Naive thymus-derived CD4-positive, alpha-beta T cell (primary cell): ENCODE measurements at places on chromosomes 13 and 19.

DNA sequence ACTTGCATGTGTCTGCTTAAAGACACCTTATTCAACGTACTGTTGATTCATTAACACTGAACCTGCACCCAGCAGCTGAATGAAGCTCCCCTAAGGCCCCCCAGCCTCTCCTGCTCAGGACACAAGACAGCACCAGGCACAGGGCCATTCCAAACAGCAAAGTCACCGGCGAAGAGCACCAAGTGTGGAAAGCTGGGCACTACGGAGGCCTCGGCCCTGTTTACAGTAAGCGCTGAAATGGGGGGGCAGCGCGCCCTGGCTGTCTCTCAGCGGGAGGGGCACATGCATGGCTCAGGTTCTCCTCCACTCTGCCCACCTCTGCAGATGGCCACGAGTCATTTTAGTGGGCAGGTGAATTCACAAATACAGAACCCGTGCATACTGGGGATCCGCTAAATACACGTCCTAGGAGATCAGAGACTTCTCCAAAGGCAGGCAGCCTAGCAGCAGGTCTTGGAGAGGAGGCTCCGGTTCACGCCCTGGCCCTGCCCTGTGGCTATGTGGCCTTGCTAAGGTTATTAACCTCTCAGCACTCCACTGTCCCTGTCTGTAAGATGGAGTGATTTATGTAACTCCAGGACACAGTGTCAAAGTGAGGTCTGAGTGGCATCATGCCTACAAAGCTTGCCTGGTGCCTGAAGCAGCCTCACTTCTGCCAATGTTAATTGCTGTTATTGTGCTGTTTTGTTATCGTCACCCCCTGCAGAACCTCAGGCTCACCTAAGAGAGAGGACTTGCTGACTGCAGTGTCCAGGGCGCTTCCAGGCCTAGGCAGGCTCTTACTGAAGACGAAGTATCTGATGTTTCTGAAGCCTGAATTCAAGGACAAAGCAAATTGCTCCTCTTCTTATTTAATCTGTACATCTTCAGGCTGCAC lies 207.4 kb upstream of the SOX1 start:
- DNase-seq: no peak

- no peak for DNase-seq
These were observed 222.4 kb downstream of the DACH1 start for GRCh38 chr13:71644579-71644978.

DNA sequence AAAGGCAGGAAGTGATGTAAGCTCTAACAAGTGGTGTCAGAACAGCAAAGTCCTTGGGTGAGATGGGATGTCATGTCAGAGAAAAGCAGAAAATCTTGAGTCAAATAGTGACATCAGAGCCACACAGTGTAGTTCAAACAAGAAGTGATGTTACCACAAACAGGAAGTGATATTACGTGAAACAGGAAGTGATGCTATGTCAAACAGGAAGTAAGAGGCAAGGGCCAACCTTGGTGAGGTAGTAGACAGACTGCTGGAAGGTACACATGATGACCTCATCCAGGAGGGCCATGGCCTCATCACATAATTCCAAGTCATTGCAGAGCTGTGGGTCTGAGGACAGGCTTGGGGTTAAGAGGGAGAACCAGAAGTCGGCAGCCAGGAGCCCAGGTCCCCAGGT lies 7.0 kb upstream of the MAMSTR start:
- DNase-seq: peak; percentile 74

DNA sequence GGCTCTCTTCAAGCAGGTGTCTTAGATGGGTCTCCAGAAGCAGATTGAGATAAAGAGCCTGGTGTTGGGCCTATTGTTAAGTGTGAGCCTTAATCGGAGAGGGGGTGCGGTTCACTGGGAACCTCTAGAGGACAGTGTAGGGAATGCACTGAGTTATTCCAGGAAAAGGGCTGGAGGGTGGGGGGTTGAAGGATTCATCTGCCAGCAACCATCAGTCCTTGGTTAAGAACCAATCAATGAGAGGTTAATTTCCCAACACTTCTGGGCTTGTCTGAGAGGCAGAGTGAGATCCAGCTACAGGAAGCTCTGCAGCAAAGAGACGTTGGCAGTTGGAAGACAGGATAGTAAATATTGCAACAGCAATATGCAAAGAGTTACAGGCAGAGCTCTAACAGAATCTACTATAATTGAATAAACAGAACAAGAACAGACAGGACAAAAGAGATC lies 28.7 kb downstream of the CYP4F2 start:
- peak; percentile 55 for DNase-seq

DNA sequence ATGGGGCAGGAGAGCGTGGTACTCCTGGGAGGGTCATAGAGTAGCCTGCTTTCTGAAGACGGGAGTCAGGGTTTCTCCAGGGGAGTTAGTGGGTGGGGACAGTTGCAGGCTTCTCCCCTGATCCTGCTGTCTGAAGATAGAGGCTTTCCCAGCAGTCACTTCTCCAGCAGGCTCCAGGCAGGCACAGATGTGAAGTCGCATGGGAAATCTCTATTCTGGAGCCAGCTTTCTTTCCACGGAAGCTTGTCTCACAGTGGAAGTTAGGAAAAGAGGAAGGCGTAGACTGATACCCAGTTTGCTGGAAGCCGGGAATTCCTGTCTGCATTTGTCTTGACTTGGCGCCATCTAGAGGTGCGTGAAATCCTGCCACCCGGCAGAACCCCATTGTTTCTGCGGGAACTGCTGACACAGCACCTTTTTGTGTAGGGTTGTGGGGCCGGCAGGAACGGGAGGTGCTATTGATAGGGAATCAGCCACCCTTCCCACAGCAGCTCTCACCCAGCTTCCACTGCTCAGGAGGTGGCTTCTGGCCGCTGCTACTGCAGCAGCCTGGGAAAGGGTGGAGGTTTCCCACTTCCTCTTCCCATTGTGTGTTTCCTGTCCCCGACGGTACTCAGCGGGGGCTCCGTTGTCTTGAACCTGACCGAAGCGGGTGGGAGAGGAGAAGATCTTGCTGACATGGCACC lies 28.5 kb upstream of the NPAS1 start:
- no peak for DNase-seq

GRCh38 chr19:4350111-4350510 lies 6.7 kb downstream of the MPND start:
- DNase-seq: no peak

GRCh38 chr13:80342471-80343371 lies 1.8 kb upstream of the SPRY2 start:
- DNase-seq: peak; percentile 83

DNA sequence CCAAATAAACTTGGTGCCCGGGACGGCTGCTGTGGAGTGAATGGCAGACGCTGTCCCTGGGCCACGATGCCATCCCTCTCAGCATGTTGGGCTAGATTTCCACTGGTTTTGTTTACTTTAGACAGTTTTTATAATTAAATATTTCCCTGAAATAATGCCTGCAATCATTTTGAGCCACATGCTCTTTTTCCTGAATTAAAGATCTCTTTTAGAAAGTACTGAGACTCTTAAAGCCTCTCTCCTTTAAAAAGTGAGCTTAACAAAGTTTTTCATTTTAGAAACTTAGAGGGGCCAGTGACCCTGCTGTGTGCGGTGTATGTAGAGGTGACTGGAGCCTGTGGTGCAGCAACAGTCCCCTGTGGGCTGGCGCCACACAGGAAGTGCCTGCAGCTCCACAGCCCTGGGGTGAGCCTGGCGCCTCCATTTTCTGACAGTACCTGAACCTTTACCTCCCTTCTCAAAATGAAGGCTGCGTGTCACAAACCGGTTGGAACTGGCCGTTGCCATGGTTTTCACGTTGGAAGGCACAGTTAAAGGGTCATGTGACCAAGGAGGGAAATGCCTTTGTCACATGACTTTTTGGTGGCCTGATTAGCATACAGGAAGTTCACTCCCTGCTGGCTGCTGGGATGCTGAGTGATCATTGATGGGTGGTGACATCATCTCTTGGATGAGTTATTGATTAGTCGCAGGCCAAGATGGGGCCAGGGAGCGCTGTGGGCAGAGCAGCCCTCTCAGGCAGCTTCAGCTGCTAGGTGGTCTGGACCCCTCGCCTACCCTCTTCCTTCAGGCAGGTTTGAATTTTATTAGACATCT lies 26.3 kb downstream of the TSSK6 start:
- peak; percentile 78 for DNase-seq
